Right forelimb (tissue), 1 donor: ENCODE measurements at places on chromosomes 6 and 20.

DNA sequence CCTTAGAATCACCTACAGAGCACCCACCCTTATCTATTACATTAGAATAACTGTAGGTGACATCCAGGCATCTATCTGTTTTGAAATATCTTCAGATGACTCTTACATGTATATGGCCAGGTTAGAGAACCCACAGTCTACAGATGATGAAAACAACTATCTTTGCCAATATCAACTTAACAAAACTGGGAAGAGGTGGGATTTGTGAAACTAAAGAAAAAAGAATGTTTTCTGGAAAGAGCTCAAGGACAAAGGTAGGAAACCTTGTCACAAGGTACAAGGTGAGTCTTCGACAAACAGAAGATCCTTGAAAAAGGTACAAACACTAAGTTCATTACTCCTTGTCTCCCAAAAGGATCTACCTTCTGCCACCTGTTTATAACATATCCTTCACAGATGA, 47.0 kb upstream of the DST start:
- DNase-seq = no peak

DNA sequence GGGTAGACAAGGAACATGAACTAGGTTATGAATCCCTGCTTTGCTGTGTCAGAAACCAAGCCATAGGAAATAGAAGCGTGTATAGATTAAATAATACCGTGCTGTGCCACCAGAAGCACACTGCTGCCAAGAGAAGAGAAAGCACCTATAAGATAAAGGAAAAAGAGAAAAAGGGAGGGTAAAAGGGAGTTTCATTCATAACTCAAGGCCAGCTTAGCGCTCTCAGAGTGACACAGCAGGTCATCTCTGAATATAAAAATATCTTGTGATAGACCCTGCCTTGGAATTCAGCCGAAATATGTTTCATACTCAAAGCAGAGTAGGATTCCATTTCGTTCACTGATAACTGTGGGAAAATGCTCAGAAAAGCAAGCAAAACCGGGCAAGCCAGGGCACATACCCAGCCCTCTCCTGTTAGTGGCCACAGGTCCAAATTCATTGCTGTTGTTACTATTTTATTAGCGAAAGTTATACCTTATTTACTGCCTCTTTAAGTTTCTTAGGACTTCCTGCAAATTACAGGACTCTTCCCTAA, 8.7 kb downstream of the JAG1 start:
- no peak for DNase-seq

DNA sequence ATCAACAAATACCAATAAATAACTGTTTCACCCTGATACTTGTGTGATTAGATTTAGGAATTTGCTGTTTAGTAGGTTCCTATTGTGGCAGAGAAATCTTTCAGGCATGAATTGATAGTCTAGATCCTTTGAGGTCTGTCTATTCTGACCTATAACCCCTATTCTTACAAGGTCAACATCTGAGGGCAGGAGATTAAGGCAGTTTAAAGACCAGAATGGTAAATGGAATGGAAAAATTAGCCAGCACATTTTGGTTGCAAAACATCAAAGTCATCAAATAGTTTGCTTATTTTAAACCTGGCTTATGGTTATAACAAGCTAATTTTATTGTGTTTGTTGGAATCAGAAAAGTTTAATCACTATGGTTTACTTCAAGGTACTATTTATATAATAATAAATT, 78.4 kb downstream of the LIN28B start:
- DNase-seq = no peak

GRCh38 chr6:43115365-43115764, 39.3 kb downstream of the PTK7 start:
- DNase-seq = no peak

DNA sequence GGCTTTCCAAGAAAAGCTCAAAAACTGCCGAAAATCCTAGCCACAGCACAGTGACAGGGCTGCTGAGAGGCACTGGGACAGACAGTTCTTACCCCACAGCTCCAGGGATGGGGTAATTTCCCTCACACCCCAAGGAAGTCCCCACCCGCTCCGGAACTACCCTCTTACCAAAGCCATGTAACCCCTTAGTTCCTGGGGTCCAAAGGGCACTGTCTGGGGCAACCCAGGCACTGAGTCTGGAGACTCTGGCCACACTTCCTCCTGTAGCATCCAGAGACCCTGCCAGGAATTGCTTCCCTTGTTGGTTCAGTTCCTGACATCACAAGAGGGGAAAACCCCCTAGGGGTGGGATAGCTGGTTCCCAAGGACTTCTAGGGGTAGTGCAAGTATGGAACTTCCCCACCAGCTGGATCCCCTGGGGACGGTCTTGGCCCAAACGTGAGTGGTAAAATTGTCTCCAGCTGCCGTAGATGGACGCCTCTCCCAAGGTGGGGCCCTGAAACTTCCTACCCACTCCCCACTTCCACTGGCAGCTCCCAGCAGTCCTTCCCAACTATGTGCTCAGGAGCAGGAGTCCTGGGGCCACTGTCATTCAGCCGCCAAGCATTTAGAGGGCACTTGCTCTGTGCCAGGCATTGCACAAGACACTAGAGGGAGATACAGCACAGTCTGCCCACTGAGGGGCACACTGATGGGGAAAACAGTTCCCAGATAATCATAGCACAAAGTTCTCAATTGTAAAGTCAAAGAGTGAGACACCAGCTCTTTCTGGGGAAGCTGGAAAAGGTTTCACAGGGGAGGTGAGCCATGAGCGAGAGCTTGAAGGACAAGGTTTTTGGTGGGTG, 17.2 kb upstream of the HCK start:
- no peak for DNase-seq

DNA sequence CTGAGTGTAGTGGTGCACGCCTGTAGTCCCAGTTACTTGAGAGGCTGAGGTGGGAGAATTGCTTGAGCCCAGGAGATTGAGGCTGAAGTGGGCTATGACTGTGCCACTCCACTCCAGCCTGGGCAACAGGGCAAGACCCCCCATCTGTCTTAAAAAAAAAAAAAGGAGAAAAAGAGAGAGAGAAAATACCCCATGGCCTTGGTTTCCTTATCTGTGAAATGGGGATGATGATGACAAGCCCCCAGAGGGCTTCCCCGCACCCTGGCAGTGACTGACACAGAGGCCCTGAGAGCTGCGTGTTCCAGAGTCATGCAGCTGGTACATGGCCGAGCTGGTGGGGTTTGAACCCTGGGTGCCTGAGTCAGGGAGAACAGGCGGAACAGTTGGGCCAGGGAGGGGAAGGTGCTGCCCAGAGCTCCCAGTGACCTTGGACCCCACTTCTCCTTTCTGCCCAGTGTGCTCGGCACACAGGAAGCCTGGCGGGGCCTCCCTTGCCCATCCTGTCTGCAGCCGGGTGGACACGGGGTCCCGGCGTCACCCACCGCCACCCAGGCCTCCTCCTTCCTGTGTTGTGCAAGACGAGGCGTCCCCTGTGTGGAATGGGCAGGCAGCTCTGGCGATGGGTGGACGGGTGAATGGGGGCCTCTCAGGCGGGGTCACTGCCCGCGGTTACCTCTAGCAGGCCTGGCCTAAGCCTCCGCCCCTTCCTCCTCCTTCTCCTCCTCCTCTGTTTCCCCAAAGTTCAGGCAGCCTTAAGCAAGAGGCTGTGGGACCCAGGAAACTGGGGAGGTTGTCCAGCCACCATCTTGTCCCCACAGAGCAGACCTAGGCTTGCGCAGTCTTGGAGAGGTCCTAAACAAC, 84.2 kb downstream of the CEBPB start:
- DNase-seq = no peak

- no peak for DNase-seq
These were observed 18.6 kb upstream of the RNF217 start for GRCh38 chr6:124943658-124944057.

- DNase-seq = no peak
These were observed 21.3 kb downstream of the RNF217 start for GRCh38 chr6:124983383-124984083.

DNA sequence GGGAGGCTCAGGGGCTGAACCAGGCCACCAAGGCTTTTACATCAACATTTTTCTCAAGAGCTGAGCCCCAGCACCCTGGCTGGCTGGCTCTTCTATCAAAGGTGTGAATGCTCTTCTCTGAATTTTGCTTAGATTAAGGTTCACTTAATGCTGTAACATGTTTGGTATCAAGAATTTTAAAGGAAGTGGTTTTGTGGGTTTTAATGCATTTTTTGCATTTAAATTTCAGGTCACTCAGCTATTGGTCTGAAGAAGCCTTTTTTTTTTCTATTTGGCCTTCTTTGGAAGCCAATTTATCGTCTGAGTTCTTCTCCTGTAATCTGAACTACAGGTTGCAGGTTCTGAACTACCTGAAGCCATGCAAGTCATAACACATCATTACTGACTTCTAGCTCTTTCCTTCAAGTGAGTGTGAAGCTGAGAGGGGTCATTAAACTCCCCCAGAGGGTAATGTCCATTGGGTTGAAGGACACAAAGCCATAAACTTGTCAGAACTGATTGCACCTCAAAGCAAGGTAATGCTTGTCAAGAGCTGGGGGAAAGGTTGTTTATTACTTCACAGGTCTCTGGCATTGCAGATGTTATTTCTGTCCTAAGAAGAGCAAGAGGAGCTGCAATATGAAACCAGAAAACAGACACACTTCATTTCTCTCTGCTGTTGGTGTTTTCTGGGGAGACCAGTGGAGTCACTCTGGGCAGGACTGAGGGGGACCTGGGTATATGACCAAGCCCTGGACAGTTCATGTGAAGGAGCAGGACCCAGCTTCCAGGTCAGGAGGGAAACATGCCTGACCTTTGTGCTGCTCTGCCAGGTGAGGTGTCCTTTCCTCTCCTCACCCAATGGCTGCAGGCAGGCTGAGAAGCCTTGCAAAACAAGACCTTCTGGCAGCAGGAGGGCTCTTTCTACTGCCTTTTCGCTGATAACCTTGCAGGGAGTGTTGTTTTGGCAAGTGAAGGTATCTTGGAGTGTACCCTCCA, 26.1 kb upstream of the NEDD9 start:
- no peak for DNase-seq
